ENCODE measurements at places on chromosomes 7 and 10.

GRCh38 chr10:71323407-71323806, 4.3 kb downstream of the SLC29A3 start:
- DNase-seq: no peak

DNA sequence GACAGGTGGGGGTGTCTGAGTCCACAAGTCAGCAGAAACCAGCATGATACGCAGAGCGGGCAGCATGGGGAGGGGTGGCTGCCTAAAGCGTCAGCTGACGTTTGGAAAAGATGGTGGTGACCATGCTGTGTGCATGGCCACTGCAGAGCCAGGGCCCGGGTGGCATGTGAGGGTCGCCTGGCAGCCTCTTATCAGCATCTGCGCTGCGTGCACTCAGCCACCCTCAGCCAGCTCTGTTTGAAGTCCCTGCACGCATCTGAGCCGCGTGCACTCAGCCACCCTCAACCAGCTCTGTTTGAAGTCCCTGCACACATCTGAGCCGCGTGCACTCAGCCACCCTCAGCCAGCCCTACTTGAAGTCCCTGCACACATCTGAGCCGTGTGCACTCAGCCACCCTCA, 61.5 kb downstream of the WDR37 start:
- DNase-seq: no peak

- DNase-seq: no peak
These were observed 113.1 kb upstream of the PCBD1 start for GRCh38 chr10:71001470-71001869.

DNA sequence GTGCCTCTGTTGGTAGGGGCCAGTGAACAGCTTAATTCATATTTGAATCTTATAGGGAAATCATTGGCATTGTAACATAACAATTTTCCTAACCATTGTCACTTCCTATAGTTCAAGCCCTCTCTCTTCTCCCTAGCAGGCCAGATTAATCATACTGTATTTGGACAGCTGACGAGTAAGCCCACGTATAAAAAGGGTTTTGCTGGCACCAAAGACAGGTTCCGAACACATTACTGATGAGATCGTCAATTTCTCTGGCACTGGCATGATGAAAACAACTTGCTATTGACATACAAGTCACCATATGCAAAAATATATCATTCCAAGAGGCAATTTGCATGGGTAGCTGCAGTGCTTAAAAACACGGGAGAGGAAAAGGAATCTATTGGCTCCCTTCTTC, 891.1 kb upstream of the AUTS2 start:
- no peak for DNase-seq

- no peak for DNase-seq
These were observed 50.4 kb downstream of the CPEB3 start for GRCh38 chr10:92240289-92241157.

- DNase-seq: no peak
These were observed 277.4 kb downstream of the CCSER2 start for GRCh38 chr10:84605802-84606201.

DNA sequence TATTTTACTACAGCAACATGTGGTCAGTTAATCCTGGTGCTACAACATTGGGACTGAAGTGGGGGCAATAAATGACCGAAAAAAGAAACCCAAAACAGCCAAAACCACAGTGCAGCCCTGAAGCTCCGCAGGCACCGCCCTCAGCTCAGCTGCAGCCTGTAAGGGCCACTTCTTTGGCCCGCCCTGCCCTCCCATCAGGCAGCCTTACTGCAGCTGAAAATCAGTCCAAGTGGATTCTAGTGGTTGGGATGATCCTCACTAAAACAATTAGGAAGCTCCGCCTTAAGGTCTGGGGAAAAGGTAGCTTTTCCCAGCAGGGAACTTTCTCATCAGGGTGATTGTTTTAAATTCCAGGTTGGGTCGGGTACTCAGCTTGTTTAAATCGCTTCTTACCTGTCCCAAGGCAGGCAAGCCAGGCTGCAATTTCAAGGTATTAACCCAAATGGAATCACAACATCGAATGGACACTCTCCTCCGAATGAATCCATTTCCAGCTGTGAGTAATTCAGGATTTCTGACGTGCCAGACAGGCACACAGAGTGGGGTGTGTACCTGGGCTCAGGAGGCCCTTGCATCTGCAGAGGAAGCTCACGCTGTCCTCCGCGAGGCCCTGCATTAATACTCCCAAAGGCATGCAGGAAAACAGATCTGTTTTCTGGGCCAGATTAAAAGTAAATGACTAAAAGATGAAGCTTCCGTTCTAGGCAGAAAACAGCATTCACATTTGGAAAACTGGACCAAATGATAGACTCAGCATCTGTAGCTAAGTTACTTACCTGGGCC, 104.3 kb downstream of the CREB5 start:
- no peak for DNase-seq

DNA sequence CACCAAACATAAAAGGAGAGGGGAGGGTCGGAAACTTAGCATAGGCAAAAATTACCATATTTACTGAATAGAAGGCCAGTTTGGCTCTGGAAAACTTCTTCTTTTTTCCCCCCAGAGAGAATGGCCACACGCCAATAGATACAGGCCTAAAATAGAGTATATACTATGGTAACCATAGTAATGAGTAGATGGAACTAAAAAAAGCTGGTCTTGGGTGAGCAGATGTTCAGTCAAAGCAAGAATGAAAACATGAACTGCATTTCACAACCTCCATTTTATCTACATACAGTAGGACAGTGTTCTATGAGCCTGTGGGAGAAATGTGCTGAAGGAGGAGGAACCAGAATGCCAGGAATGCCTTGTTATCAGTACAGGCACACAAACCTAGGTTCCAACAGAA, 141.7 kb upstream of the SEMA3A start:
- no peak for DNase-seq

DNA sequence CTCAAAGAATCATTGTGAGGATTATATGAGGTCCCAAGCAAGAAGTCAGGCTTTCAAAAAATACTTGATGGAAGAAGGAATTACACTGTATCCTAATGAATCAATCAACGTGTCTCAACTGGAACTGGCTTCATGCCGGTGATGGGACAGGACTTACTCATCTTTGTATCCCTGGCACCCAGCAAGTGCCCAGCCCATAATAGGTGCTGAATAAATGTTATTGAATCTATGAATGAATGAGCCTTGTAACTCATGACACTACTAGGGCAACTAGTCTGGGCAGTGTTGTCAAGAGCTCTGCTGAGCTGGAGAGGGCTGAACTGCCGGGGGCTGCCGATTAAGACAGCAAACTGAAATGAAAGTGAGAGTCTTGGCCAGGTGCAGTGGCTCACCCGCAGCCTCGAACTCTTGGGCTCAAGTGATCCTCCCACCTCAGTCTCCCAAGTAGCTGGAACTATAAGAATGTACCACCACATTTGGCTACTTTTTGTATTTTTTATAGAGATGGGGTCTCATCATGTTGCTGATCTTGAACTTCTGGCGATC, 87.2 kb upstream of the KIF5B start:
- no peak for DNase-seq

DNA sequence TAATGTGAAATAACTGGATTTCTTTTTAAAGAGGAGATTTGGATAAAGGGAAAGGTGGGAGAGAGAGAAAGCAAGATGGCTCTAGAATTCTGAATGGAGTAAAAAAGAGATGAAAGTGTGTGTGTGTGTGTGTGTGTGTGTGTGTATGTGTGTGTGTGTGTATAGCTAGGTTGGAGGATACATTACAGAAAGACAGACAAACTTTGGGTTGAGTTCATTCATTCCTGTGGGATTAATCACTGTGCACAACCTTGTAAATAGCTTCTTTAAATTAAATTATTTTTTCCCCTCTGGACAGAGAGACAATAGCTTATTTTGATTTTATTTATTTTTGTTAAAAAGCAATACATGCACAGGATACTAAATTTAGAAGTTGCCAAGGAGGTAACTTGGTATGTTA, 7.5 kb downstream of the ASB4 start:
- DNase-seq: no peak

- no peak for DNase-seq
These were observed 2.0 kb upstream of the WBP1L start for GRCh38 chr10:102741726-102742237.

DNA sequence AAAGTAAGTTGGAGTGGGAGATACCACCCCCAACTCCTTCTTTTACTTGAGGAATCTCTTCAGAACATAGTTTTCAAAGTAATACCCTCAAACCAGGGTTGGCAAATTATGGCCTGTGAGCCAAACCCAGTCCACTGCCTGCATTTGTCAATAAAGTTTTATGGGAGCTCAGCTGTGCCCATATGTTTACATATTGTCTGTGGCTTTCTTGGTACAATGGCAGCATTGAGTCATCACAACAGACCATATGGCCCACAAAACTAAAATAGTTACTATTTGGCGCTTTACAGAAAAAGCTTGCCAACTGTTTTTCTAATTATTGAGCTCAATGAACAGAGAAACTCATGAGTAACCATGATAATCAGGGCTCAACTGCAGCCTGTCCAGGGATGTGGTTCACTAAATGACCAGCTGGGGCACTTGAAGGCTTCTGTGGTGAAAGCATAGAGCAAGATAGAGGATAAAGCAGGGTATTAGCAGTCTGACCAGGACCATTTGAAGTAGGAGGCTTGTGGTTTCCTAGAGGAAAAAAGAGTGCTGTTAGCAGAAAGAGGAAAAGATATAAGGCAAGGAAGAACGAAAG, 196.0 kb upstream of the GRB10 start:
- DNase-seq: no peak

- no peak for DNase-seq
These were observed 25.1 kb downstream of the FAM13C start for GRCh38 chr10:59337201-59337652.

- DNase-seq: no peak
These were observed 35.4 kb upstream of the PODXL start for GRCh38 chr7:131591687-131592319.

Data from NCI-H1930 (cell line).